ENCODE measurements at places on chromosomes 6 and 20.

DNA sequence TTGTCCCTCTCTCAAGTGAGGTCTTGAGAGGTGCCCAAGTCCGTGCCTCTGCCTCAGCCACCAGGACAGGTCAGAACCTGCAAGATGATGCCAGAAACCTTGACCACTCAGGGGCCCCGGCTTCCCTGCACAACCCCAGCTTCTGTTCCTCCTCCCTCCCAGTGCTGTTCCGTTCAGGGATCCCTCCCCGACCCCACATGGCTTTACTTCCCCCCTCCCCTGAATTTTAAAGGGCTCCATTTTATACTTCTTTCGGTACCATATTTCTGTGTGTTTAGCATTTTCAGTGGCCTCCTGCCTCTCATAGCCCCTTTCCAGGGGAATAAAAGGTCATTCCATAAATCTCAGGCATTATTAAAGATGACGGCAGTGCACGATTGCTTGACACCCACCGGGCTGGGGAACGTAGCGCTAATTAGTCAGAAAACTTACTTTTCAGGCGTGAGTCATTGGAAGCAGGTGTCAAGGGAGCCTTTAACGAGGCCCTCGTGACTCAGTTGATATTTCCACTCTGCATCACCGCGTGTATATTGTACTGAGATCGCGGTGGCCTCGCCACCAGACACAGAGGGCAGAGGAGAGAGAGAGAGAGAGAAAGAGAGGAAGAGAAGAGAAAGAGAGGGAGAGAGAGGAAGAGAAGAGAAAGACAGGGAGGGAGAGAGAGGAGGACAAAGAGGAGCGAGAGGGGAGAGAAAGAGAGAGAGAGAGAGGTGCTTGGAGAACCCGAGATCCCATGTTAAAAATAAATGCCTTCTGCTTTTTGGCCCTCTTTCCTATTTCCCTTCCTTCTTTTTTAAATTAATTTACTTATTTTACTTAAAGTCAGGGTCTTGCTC lies 21.3 kb downstream of the KCNG1 start:
- no peak for DNase-seq

DNA sequence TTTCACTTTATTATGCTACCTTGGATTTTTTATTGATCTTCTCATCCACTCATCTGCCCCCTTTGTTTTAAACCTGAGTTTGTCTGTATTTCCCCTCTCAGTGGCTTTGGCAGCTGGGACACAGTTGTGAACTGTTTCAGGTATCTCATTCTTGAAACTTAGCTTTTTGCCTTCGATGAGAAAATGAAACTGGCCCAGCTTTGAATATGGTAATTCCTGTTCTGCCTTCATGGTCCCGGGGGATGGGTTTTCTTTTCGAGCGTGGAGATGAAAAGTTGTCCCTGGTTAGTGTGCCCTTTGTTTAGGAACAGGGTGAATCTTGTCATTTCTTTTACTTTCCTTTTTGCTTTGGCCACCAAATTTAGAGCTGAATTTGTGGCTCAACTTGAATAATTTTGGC lies 25.6 kb downstream of the DHX35 start:
- no peak for DNase-seq

- no peak for DNase-seq
These were observed 166.6 kb downstream of the PDSS2 start for GRCh38 chr6:107292715-107293271.

DNA sequence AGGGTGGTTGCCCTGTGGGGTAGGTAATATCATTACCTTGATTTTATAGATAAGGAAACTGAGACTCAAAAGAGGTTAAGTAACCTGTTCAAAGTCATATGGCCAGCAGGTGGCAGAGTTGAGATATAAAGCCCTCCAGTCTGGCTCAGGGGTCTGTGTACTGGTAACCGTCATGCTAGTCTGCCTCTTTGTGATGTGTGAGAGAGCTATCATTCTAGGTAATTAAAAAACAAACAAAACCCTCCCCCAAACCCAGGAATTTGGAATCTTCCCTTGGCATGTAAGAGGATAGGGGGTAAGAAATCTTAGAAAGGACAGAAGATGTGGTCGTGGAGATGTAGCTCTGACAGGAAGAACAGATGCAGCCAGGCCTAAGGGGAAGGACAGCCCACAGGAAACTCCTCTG lies 206.0 kb downstream of the CDC5L start:
- DNase-seq = peak; percentile 75

- DNase-seq = no peak
These were observed 38.6 kb downstream of the E2F3 start for GRCh38 chr6:20440296-20440695.

- no peak for DNase-seq
These were observed 164.5 kb downstream of the CD83 start for GRCh38 chr6:14281811-14282660.

DNA sequence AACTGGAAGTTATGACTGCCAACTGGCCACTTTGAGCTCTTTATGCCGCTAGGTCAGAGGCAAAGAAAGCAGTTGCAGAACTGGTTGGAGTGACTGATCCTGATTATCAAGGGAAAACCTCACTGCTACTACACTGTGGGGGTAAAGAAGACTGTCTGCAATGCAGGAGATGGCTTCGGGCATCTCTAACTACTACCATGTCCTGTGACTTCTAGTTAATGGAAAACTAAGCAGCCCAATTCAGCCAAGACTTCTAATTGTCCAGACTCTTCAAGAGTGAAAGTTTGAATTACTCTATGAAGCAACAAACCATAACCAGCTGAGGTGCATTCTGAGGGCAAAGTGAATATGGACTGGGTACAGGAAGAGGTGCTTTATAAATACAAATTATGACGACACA lies 773.6 kb upstream of the SLC35B3 start:
- no peak for DNase-seq

GRCh38 chr20:10706460-10706811 lies 32.6 kb upstream of the JAG1 start:
- DNase-seq = no peak

- DNase-seq = no peak
These were observed 57.4 kb downstream of the FARS2 start for GRCh38 chr6:5318617-5319272.

GRCh38 chr6:14258117-14258516 lies 140.5 kb downstream of the CD83 start:
- no peak for DNase-seq

DNA sequence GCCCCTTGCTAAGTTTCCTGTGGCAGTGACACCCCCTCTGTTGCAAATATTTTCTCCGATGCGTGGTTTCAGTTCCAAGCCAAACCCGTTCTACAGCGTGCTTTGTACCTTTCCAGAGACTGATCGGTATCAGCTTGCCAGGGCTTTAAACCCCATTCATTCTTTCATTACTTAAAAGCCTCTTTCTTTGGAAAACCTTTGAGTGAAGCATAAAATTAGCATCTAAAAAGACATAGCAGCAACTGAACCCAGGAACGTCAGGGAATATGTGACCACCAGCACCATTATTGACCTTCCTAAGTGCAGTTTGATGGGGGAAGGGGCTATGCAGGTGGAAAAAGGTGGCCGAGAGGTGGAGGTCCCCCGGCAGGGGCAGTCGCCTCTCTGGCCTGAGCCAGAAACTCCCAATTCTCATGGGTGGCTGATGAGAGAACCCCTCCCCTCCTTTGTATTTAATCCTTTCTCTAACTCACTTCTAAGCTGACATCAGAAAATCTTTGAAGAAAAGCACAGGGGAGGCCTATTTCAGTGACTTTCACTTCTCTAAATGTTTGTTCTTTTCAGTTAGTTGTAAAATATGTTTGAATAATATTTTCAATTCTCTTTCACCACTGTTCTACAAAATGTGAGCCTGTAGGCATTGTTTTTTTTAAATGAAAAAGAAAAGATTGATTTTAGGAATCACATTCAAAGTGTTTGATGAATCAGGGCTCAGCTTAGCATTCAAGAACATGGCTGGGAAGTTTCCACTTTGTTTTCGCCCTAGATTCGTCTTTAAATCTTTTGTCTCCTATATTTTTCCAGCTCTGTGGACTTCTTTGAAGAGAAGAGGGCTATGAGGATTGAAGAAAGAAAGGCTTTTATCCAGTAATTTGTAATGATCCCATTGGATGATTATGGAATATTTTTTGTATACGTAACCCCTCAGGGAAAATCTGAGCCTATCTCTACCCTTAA lies 89.2 kb downstream of the RSPH3 start:
- peak; percentile 31 for DNase-seq

- DNase-seq = no peak
These were observed 35.1 kb downstream of the SNAP25 start for GRCh38 chr20:10253780-10254179.

DNA sequence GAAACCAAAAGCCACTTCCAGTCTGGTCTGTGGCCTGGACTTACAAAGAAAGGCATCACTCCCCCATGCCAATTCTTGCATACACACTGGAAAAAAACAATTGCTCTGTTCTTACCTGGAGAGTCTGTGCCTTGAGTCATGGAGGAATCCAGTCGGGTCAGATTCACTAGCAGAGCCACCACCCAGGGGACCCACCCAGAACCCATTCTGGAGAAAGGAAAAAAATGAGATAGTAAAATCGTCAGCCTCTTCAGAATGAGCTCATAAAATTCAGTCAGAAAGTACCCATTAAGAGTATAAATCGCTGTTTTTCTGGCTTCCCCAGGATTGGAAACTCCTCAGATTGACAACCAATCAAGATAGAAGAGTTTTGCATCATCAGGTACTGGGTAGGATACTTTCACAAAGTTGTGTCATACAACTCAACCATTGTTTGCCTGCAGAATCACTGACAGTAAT lies at the start of gene HLA-DOB:
Gene HLA-DOB, minus strand, starts transcription at position 257 of the 459 bp plus-strand sequence. Its CDS starts 51 bp downstream, at position 206.
- peak; percentile 24 for DNase-seq

GRCh38 chr6:12637960-12638641 lies 78.5 kb upstream of the PHACTR1 start:
- peak; percentile 90 for DNase-seq

- DNase-seq = no peak
These were observed 49.5 kb upstream of the SLC32A1 start for GRCh38 chr20:38674765-38675133.

- DNase-seq = peak; percentile 19
These were observed 163.3 kb downstream of the QRSL1 start for GRCh38 chr6:106792536-106793236.

GRCh38 chr6:40956936-40957335 lies 82.1 kb downstream of the UNC5CL start:
- DNase-seq = peak; percentile 70

DNA sequence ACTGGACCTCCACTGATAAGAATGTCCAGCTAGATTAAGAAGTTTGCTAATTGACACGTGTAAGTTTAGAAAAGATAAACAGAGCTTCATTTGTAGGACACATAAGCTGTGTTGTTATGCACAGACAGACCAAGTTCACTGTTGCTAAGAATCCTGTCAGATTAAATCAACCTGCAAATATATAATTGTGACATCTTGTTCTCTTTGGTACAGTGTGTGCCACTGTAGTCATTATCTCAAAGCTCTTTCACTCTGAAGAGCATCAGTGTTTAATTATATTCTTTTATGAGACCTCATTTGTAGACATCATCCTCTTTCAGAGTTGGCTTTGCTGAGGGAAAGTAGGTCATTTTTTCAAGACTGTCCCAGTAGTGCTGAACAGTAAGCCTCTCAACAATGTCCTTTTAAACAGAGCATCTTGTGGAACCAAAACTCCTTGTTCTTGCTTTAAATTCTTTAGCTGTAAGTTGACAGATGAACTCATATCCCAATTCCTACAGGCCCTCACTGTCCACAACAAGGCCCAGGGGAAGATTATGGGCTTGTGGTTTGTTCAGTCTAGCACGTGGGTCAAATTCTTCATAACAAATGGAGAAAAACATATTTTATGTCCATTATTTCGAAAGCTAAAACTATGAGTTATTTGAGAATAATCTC lies 252.4 kb downstream of the HDGFL1 start:
- DNase-seq = peak; percentile 17

- DNase-seq = no peak
These were observed 2.1 kb downstream of the TAAR5 start for GRCh38 chr6:132587424-132587823.

DNA sequence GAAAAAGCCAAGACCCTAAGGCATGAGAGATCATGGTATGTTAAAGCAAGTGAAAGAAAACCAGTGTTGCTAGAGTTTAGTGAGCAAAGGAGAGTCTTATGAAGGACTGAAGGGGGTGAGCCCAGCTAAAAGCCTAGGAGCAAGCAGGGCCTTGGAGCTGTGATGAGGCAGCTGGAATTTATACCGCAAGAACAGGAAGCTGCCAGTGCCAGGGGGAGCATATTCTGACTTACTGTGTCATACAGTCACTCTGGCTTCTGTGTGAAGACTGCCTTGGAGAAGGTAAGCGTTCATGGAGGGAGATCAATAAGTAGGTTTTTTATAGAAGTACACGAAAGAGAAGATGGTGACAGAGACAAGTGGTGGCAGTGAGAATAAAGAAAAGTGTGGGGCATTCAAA lies 308.9 kb upstream of the THEMIS start:
- DNase-seq = peak; percentile 94

DNA sequence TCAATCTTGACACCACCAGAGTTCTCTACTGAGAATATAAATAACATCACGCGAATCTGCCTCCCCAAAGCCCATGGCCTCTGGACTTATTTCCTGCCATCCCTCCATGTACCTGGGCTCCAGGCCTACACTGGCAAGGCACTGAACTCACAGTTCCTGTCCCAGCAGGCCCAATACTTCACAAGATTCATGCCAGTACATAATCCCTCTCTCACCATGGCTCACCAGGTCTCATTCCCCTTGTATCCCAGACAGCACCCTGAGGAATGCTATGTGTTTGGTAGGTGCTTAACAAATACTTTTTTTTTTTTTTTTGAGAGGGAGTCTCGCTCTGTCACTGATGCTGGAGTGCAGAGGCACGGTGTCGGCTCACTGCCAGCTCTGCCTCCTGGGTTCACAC lies 1.9 kb downstream of the KIF16B start:
- no peak for DNase-seq

GRCh38 chr6:134073161-134073560 lies 20.7 kb upstream of the SLC2A12 start:
- DNase-seq = no peak

DNA sequence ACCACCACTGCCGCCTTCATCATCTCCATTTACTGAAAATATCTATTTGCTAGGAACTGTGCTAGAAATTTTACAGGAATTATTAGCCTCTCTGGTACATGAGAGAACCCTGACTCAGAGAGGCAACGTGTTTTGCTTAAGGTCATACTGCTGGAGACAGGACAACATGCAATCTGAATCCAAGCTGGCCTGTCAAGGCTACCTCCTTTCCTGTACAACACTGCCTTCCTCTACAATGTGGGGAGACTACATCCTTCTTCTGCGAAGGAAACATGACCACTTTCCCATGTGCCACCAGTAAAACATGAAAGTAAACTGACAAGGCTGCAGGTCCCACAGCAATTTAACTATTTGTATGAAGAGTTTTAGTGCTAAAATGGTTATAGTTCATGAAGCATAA lies 200.9 kb downstream of the BACH2 start:
- no peak for DNase-seq

All from M059J (cell line).